ENCODE measurements at places on chromosomes 7 and 10.

DNA sequence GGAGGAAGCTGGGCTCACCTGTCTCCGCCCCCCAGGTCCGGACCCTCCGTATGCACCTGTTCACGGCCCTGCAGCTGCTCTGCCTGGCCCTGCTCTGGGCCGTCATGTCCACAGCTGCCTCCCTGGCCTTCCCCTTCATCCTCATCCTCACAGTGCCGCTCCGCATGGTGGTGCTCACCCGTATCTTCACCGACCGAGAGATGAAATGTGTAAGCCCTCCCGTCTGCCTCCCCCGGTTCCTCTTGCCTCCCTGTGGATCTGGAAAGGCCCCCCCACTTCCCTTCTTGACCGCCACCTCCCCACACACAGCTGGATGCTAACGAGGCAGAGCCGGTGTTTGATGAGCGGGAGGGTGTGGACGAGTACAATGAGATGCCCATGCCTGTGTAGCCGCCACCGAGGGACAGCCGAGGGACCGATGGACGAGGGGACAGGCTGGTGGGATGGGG is 4.6 kb downstream of the FASTK start:
- DNase-seq, result no peak

GRCh38 chr10:89604200-89604599 is 40.8 kb downstream of the PANK1 start:
- no peak for DNase-seq

DNA sequence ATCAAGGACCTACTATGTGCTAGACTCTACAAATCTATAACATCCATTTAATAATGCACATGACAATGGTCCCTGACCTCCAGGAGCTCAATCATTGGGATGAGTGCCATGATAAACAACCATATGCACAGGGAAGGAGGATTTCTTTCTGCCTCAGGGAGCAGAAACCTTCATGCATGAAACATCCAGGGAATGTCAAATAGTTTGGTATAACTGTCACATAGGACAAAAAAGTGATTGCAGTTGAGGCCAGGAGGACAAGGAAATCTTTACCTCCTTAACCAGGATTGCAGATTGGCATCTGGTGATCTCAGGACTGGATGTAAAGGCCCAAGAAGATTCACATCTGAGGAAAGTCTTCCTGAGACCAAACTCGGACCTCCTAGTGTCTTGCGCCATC is 993.1 kb downstream of the KCNMA1 start:
- no peak for DNase-seq

- peak; percentile 40 for DNase-seq
Observed at GRCh38 chr10:79936625-79937615, 12.0 kb downstream of the SFTPD start.

- DNase-seq, result no peak
Observed at GRCh38 chr7:148391591-148391990, 199.0 kb upstream of the C7orf33 start.

DNA sequence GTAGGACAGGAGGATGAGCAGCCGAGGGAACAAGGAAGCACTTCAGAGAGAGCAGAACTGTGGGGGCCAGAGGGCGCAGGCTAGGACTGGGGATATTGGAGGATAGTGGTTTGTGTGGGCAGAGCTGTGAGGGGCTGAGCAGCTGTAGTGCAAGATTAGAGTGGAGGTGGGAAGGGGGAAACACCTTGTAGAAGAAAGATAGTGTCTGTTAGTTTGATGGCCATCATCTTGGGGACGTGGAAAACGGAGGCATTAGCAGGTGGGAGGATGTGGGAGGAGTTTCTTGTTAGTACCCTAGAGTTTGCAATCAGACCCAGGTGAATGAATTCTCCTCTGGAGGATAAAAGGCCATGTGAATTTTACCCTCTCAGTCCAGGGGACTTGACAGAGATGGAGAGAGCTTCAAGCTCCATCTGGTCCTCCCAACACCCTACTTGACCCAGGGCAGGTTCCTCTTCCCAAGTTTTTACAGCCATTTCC is 34.0 kb downstream of the PRSS2 start:
- DNase-seq, result peak; percentile 85
